Inflammatory macrophage treated with lipopolysaccharide for 4 hours (primary cell): ENCODE measurements at places on chromosomes 5 and 9.

DNA sequence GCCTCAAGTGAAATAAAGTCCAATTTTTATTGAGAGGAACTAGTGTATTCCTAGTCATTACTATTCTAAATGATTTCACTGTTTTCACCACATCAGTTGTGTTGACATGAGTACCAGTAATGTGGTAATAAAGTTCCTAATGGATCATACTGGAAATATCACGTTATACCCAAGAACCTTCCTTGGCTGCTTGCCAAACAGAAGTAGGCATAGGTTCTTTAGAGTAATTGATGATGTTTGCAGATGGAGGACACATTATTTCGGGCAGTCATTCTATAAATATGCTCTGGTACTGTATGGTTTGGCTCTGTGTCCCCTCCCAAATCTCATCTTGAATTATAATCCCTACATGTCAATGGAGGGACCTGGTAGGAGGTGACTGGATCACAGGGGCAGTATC lies 15.1 kb downstream of the SNCAIP start:
- no peak for DNase-seq

GRCh38 chr5:101678481-101679193 lies 617.4 kb downstream of the SLCO4C1 start:
- DNase-seq = peak; percentile 54

- DNase-seq = peak; percentile 95
Measured at GRCh38 chr9:131697908-131698617, 41.8 kb downstream of the RAPGEF1 start.

- DNase-seq = no peak
Measured at GRCh38 chr9:5799314-5799713, 33.6 kb downstream of the ERMP1 start.

GRCh38 chr5:160918386-160918785 lies 66.4 kb upstream of the ATP10B start:
- no peak for DNase-seq

DNA sequence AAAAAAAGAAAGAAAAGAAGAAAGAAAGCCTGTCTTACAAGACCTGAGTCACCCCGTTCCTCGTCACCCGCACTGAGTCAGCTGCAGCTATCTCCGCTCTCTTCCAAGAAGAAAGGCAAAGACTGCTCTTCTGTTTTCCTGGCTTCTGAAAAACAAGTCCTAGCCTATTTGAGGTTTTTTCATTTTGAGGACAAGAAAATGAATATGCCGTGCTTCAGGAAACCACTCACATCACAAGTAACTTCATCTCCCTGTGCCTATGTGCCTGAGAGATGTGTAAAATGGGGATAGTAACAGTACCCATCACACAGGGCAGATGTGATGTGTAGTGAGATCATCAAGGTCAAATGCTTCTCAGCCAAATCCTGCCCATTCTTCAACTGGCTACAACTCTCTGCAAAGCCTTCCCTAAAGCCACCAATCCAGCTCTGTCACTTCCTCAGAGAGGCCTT lies 78.4 kb downstream of the GLDC start:
- peak; percentile 39 for DNase-seq

GRCh38 chr5:31213705-31214121 lies 20.2 kb downstream of the CDH6 start:
- DNase-seq = no peak

- DNase-seq = no peak
Measured at GRCh38 chr5:112636751-112637150, 100.9 kb upstream of the APC start.

GRCh38 chr5:151619812-151620460 lies 28.8 kb upstream of the FAT2 start:
- DNase-seq = no peak

DNA sequence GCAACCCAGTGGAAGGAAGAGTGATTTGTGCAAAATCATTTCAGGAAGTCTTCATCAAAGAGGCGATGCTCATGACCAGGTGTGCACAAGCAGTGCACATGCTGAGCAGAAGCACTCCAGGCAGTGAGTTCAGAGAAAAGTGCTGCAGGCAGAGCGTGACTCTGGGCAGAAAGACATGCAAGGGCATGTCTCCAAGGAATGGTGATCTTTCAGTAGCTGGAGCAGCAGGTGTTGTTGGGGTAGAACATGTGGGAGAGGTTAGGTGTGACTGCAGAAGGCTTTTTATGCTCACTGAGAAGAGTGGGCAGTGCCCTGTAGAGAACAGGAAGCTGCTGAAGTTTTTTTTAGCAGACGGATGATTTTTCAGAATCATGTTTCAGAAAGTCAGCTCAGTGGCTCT lies 545.4 kb upstream of the TLE4 start:
- no peak for DNase-seq

DNA sequence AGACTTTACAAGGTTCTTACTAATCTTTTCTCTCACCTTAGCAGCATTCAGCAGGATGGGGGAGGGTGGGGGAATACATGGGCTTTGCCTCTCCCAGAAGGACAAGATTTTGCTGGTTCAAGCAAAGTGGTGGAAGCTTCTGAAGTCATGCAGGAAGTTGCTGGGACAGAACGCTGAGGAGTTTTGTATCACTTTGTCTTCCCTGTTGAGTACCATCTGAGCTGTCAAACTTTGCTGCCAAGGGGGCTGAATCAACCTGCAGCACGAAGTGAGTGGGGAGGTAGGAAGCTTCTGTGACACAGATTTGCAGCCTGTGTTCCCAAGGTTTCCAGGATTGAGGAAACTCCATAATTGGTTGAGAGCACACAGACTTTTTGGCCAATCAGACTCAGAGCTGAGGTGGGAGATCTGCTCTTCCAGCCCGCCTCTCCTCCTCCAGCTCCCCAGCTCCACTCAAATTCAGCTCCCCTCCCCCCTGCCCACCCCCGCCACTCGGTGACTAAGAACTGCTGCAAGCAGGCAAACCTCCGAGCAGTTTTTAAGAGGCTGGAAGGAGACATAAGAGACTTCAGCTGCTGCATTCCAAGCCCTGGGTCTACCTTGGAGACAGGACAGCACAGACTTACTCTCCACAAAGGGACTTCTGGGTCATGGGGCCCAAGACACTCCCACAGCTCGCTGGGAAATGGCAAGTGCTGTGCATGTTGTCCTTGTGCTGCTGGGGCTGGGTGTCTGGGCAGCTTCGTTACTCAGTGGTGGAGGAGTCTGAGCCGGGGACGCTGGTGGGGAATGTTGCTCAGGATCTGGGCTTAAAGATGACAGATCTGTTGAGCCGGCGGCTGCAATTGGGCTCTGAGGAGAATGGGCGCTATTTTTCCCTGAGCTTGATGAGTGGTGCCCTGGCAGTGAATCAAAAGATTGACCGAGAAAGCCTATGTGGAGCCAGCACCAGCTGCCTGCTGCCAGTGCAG lies at the start of gene PCDHGC5:
Gene PCDHGC5, plus strand, starts transcription at position 491 of the 971 bp plus-strand sequence. Its CDS starts 160 bp downstream, at position 651.
- DNase-seq = no peak

GRCh38 chr5:172173564-172174153 lies 14.4 kb downstream of the STK10 start:
- DNase-seq = peak; percentile 84

- DNase-seq = no peak
Measured at GRCh38 chr9:101093620-101094019, 65.1 kb downstream of the PLPPR1 start.

- peak; percentile 53 for DNase-seq
Measured at GRCh38 chr9:36023260-36024048, 13.3 kb upstream of the RECK start.

DNA sequence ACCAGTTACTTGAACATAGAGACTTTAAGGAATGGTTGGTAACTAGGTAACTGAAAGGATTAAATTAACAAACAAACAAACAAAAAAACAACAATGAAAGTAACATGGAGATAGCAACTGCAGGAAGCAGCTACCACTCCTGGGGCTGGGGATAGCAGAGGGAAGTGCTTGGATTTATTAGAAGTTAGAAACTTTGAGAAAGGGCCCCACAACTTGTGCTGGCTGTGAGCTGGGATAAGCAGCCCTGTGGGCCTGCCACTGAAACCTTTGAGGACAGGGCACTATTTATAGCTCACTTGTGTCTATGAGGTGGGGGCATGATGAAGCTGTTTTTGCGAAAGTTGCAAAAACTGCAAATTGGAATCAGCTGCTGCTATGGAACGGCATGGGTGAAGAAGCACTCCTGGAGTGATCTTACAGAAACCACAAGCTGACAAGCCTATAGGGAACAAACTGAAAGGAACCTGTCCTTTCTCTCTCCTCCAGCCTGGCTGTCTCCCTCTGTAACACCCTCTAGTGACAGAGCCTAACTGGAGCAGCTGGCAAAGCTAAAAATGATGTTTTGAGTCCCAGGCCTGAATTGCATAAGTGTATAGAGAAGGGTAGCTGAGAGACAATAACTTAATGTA lies 91.4 kb upstream of the RANBP6 start:
- DNase-seq = peak; percentile 32

GRCh38 chr5:71740015-71740753 lies 21.1 kb downstream of the CARTPT start:
- DNase-seq = no peak

DNA sequence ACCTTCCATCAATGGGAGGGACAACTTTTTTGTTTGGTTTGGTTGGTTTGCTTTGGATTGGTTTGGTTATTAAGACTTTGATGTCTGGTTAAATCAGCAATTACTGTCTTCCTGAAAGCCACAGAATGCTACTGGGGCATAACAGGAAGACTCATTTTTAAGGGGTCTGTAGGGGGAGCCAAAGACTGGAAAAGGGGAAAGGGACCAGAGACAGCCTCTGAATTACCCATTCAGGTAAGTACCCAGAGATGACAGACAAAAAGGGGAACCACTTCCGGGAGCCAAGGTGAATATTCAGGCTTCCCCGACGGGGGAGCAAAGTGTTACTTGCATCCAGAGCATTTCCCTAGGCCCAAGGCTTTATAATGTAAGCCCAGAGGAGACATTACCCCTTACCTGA lies 4.6 kb upstream of the FEM1C start:
- no peak for DNase-seq

- DNase-seq = no peak
Measured at GRCh38 chr9:81893929-81894328, 34.3 kb upstream of the SPATA31D4 start.

GRCh38 chr5:12615141-12615820 lies 711.0 kb upstream of the CTNND2 start:
- DNase-seq = no peak

DNA sequence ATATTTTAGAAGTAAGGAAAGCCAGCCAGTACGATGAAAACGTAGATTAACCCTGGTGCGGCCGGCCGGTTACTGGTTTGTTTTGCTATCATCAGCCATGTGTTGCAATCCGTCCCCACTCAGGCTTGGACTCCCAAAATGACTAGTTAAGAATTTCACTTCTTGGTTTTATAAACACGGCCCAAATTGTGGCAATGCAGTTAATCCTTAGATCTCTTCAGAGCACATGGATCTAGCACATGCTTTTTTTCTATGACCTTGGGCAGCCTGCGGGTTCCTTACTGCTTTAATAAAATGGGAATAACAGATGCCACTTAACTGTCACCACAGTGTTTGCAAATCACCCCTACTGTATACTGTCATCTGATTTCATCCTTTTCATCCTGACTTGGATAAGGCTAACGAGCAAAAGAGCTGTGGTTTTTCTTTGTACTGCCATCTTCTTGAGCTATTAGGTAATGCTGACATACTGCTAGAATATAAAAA lies 1.5 kb downstream of the NDFIP1 start:
- peak; percentile 85 for DNase-seq

GRCh38 chr9:117938086-117938485 lies 233.9 kb downstream of the TLR4 start:
- no peak for DNase-seq

DNA sequence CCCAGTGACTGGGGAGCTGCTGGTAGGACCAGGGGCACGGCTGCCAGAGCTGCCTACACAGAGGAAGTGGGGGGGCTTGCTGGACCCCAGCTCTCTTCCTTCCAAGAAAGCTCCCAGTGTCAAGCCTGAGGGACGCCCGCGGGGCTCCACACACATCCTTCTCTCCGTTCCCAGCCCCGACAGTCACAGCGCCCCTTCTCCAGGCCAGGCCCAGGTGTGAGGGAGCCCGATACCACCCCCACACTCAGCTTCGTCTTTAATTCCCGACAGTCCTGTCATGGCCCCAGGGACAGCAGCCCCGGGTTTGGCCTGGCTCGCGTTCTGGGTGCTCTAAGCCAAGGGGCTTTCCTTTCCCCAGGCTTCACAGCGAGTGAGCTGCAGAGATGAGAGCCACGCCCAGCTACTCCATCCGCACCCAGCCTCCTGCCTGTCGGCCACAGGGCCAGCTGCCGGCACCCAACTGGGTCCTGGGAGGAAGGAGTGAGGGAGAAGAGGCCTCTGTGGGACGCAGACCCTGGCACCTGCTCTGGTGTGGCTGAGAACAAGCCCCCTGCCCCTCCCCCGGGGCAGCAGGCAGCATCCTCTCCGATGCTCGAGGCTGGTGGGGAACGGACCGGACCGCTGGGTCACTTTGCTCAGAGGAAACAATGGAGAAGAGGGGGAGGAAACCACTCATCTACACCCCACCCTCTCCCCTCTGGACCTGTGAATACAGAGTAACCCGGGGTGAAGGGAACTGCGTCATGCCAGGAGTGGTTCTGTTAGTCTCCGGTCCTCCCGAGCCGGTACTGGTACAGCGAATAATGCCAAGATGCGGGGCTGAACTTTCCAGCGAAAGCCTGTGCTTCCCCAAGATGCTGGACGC lies 53.9 kb upstream of the PHYKPL start:
- DNase-seq = no peak

GRCh38 chr9:113301548-113301947 lies 1.6 kb downstream of the RNF183 start:
- DNase-seq = no peak

- no peak for DNase-seq
Measured at GRCh38 chr5:143699121-143699520, 112.8 kb upstream of the HMHB1 start.

DNA sequence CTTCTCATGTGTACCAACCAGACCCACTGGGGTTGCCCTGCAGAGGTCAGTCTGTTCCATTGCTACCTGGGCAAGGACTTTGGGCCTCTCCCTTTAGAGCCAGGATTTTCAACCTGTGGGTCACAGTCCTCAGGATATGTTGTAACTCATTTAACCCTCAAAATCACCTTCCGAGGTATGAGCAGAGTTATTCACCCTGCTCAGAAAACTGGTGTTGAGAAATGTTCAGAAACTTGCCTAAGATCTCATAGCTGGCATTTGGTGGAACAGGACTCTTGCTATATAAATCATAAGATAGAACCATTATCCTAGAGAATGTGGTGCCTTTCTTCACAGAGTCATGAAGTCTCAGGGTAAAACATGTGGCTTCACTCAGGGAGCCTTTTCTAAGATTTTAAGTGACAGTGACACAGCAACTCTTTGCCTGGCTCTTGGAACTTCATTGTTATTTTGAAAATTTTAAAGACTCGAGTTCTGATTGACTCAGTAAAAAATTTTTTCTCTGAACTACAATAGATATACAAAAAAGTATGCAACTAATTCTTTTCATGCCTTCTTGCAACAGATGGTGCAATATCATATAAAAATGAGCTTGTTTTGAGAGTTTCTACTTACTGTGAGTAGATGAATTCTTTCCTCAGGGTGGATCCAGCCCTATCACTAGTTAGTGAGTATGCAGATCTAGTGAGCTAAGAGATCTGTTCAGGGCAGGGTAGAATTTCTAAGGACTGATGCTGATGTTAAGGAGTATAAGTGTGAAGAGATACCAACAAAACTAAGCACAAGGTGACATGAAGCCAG lies 29.5 kb downstream of the CAST start:
- peak; percentile 28 for DNase-seq

GRCh38 chr5:10503321-10503720 lies 60.5 kb upstream of the ANKRD33B start:
- DNase-seq = no peak

GRCh38 chr9:126081746-126082145 lies 244.9 kb upstream of the MVB12B start:
- no peak for DNase-seq

- DNase-seq = no peak
Measured at GRCh38 chr9:77883846-77884771, 147.5 kb downstream of the GNAQ start.
